Jurkat, Clone E6-1 (cell line): ENCODE measurements at places on chromosomes 4 and X.
A peak's percentile ranks its signal among the peaks of the same experiment; 100 is the strongest.

- no peak for DNase-seq
These were observed 88.2 kb downstream of the ABCB7 start for GRCh38 chrX:75067931-75068330.

- DNase-seq, result no peak
These were observed 117.2 kb upstream of the DDX53 start for GRCh38 chrX:22882543-22882942.

GRCh38 chrX:119607018-119607389 is 780 bp upstream of the NKRF start:
- no peak for DNase-seq

DNA sequence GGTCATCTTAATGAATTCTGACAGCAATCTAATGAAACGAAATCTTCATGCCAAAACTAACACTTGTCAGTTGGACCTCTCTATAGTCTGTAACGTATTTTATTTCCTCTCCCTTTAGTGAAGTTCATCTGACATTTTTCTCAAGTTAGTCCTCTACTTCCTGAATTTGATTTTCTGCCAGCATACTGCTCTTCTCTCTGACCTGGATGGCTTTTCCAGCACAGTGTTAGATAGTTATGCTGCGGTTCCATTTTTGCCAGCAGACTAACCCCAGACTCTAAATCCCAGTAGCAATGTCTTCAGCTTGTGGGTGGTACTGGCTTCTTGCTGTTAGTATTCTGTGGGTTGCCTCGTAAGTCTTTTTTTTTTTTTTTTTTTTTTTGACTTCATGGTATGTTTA is 146.7 kb upstream of the VEGFC start:
- DNase-seq, result no peak

DNA sequence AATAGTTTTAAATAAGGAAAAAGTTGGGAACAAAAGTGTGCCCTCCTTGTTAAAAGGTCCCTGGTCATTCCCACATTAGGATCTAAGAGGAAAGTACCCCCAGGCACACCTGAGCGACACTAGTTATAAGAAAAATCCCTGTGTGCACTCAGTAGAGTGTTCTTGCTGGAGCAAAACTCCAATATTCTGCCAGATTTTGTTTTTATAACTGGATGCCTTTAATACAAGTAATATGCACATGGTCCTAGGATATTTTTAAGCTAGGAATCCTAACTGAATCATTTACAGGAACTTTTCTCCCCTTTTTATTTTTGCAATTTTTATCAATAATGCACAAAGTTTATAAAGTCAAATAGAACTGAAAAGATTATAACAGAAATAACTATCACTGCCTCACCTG is 68.6 kb downstream of the BEND4 start:
- DNase-seq, result no peak

DNA sequence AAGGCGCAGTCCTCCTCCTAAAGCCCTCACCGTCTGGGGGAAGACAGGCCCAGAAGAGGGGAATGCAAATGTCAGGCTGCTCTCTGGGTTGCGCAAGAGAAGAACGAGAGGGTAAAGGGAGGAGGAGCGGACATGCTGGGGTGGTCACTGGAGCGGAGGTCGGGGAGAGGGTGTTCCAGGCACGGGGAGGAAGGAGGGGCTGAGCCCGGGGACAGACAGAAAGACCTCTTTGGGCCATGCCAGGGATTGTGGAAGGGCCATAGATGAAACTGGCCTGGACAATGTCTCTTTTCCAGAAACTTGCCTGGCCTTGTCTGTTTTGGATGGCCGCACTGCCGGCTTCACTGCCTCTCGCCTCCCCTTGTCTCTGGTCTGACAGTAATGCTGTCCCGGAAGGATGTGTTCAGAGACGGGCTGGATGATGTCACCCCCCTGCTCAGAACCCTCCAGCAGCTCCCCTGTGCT is 121.0 kb downstream of the SORCS2 start:
- DNase-seq, result no peak

- DNase-seq, result peak; percentile 39
These were observed 274.4 kb downstream of the DCTD start for GRCh38 chr4:182642831-182643230.

DNA sequence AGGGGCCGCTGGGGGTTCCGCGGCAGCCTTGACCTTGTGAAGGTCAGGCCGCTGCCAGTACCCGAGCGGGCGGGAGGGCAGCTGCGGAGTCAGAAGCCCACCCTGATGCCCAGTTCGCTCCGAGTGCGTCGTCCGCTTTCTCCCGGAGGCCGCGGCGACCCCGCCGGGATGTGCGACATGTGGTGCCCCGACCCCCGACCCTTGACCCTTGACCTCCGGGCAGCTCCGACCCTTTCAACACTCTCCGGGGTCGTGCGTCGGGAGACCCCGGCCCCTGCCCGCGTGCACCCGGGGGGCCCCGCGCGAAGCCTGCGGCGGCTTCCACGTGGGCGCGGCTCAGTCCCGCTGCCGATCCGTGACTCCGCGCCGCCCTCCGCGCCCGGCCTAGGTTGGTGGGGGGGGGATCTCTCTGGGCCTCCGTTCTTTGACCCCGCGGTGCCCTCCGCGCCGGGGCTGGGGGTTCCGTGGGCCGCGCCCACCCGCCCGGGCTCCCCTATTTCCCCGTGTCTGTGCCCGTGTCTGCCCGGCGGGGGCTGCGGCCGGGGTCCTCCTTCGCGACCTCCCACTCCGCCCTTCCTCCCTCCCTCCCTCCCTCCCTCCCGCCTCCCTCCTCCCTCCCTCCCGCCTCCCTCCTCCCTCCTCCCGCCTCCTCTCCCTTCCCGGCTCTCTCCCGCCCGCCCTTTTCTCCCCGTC is 609 bp upstream of the SLC25A6 start:
- DNase-seq, result peak; percentile 28

DNA sequence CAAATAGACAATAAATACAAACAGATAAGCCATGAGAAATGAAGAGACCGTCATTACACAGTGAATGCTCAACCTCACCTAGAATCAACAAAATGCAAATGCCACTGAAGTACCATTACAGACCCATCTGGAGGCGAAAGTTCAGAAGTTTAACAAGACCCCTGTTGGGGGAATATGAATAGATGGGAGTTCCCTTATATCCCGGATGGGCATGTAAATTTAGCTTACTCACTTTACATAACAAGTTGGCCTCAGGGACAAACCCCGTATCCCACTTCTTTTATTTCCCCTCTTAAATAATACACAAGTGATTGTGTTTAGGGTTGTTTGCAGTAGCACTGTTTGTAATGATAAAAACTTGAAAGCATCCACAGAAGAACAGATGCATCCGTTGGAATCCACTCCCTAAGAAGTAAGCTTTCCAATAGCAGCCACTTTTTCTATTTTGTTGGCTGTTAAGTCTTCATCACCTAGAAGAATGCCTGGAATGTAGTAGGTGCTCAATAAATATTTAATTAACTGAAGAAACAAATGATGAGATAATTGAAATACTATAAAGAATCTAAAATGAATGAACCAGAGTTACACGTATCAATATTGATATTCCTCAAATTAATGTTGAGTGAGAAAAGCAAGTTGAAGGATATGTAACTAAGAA is 1076.3 kb upstream of the TENM3 start:
- no peak for DNase-seq

DNA sequence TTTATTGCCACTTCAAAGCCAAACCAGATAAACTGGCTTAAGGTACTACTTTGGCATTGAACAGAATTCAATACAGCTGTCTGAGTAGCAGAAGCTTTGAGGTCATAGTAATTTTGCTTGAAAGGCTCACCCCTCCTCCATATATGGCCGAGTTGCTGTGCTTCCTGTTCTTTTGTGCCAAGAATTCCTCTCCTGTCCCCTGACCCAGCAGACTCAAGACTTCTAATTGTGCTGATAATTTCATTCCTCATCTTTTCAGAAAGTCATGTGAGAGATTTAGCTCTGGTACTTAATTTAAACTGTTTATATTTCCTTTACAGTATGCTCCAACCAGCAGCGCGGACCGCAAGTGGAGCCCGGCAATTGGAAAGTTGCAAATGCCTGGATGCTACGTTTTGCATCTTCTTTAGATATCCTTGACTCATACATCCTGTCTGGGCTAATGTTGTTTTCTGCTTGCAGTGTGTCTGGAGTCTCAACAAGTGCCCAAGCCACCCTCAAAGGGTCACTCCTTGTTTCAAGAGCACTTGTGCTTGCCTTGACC is 373.4 kb downstream of the PDGFC start:
- DNase-seq, result no peak

DNA sequence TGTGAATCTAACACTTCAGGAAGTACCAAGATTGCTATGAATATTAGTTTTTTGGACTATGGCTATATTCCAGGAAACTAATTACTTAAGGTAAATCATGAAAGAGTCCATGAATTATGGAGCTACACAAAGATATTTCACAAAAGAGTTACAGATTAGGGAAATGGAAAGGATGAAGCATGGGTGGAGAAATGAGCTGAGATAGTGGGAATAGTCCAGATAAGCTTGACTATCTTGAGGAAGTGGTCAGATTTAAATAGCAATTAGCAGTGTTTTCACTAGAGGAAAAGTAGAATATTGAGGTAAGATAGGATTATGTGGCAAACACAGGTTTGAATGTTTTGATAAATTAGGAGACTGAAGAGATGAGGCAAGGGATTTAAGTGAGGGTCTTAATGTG is 42.1 kb upstream of the C1GALT1C1 start:
- no peak for DNase-seq

DNA sequence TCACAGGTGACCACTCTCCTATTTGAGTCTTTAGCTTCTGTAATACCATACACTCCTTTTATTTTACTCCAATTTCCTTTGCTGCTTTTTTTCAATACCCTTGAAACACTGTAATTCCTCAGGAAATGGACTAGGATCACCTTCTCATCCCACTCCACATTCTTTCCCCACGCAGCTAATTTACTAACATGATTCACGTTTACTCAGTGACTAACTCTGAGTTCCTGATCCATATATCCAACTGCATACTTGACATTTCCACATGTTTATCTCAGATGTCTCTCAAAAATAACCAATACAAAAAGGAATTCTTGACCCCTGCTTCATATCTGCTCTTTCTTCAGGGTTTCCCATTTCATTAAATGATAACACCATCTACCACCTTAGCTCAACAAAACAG is 19.9 kb downstream of the RPS6KA6 start:
- DNase-seq, result no peak

DNA sequence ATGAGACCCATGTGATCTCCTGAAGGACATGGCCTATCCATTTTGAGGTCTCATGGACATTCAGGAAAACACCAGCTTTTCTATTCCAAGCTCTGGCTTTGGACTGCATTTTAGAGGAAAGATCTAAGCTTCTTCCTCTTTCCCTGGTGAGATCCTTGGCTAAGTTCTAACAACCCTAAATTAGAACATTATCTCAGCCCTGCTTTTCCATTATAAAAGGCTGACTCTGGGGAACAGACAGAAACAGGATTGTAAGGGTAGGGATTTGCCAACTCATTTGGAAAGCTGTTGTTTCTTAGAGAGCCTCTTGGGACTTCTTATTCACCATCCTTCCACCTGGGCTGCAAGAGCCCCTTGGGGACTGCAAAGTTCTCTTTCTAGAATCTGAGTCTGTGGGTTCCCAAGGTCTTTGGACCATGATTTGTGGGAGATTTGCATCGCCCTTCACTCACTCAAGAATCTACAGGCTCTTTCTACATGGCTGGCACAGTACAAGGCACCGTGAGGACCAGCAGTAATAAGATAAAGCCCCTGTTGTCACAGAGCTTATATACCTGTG is 146.9 kb downstream of the FNIP2 start:
- no peak for DNase-seq

GRCh38 chr4:32909736-32910135 is 2189.6 kb downstream of the PCDH7 start:
- DNase-seq, result no peak
